ENCODE measurements at places on chromosomes 13 and 19.
A peak's percentile ranks its signal among the peaks of the same experiment; 100 is the strongest.

- no peak for DNase-seq
Measured at GRCh38 chr19:18287836-18288772, 6.7 kb upstream of the JUND start.

- peak; percentile 95 for DNase-seq
Measured at GRCh38 chr19:10517361-10517759, at the start of gene S1PR5. Gene S1PR5 (minus strand): TSS chr19:10517447. CDS start chr19:10515011, 2,436 bp downstream.

- no peak for DNase-seq
Measured at GRCh38 chr13:111395511-111396393, 75.3 kb downstream of the TEX29 start.

DNA sequence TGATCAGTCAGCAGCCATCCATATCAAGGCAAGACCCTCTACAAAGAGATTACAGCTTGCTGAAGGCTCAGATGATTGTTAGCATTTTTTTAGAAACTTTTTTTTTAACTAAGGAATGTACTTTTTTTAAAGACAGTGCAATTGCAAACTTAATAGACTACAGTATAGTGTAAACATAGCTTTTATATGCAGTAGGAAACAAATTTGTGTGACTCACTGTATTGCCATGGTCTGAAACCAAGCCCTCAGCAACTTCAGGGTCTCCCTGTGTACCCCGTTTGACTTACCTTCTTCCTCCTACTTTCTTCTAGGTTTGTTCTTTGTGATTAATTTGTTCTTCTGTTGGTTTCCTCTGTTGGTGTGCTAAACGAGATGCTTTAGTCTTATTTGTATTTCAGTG is 93.0 kb upstream of the TEX29 start:
- DNase-seq: no peak

DNA sequence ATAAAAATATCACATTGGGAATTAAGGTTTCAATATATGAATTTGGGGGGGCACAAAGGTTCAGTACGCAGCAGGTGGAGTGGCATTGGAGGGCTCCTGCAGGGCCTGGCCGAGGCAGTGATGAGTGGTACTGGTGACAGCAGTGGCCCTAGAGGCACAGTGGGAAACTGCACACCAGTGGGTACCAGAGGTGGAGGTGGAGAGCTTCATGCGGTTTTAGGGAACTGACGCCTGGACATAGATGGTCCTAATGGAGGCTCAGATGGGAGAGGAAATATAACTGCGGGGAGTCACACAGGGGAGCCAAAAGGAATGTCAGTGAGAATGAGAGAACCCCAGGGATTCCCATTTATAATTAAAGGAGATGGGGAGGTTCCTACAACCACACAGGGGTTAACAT is 156.2 kb downstream of the COG6 start:
- no peak for DNase-seq

GRCh38 chr19:9862938-9863337 is 27.8 kb downstream of the PIN1 start:
- no peak for DNase-seq

- DNase-seq: no peak
Measured at GRCh38 chr19:58296104-58296503, 9.1 kb upstream of the ERVK3-1 start.

DNA sequence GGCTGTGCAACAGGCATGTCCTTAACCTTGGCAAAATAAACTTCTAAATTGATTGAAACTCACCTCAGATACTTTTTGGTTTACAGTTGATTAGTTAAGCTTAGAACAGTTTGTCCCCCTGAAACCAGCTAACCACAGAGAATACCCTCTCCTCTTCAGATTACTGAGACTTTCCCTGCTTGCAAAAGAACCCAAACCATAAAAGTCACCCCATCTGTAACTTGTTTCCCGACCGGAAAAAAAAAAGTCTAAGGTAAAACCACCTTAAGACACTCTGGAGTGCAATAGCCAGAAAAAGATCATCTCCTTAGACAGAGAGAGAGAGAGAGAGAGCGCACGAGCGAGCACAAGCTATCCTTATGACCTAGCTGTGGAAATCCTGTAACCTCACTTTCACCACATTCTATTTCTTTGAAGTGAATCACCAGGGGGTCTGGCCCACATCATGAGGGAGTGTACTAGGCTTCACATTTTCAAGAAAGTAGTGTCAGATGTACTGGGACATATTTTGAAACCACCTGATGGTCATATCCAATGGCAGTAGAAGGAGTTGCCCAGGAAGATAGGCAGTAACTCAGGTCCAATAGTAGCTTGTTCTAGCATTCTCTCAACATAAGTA is 11.1 kb upstream of the GTF2F2 start:
- DNase-seq: no peak

GRCh38 chr19:35882114-35882832 is 13.9 kb downstream of the APLP1 start:
- DNase-seq: peak; percentile 69

DNA sequence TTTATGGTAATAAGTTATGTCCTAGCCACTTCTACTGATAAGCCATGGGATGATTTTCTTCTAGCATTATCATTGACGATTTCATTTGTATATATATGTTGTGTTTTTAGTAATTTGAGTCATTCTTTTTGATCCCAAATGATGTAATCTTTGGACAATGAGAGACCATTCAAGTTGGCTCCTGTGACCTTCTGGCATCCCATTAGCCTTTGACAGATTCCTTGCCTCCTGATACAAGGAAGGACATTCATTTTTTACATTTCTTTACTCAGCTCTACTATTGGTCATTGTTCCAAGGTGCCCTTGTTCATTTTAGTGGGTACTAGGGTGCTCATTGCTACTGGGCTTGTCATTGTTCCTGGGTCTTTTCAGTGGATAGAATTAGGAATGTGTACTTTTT is 35.3 kb upstream of the MYCBP2 start:
- no peak for DNase-seq

DNA sequence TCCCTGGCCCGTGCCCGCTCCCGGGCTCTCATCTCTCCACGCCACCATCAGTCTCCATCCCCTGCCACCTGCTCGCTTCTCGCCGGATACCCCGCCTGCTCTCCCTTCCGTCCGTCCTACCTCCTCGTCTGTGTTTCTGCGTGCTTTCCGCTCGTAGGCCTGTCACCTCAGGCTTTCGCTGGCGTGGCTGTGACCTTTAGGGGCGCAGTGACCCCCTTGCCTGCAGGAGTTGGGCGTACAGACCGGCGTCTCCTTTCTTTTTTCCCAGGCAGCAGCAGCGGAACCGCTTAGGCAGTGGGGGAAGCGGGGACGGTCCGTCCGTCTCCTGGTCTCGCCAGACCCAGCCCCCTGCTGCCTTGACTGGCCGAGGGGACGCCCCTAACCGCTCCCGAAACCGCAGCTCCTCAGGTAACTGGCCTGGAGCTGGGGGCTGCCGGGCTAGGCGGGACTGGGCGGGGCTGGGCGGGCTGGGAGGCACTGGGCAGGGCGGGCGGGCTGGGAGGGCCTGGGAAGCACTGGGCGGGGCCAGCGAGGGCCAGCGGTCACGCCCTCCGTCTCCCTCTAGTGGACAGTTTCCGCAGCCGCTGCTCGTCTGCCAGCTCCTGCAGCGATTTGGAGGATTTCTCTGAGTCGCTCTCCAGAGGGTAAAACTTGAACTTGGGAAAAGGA is 6.3 kb downstream of the PGLYRP1 start:
- DNase-seq: peak; percentile 81

Data from head of caudate nucleus (tissue), 42 donors.